Osteocyte (in vitro differentiated cells): ENCODE measurements at places on chromosomes 5 and 9. TPM values are rescaled to one million over a fixed set of nuclear protein-coding genes. Genes with fewer than 3 reads are reported as not detected.

- no peak for DNase-seq
- H3K27ac ChIP-seq, result no peak overlapping the region
- no peaks in the 10 kb centered on the region for H3K4me1 ChIP-seq
- no peak overlapping the region for H3K4me3 ChIP-seq
- H3K36me3 ChIP-seq, result peaks cover 20% of the 10 kb centered on the region
- H3K27me3 ChIP-seq, result no peaks in the 10 kb centered on the region
These were observed 7.1 kb downstream of the FBXW5 start for GRCh38 chr9:136937186-136938001.

The PCDHB11 gene
- 1.9 and 2.4 TPM in 2 replicates for total RNA-seq

- DNase-seq, result no peak
- H3K27ac ChIP-seq, result no peak overlapping the region
- no peaks in the 10 kb centered on the region for H3K4me1 ChIP-seq
- peaks cover 10% of the 10 kb centered on the region for H3K36me3 ChIP-seq
- H3K27me3 ChIP-seq, result no peaks in the 10 kb centered on the region
These were observed 36.5 kb upstream of the NUTM2G start for GRCh38 chr9:96892131-96892530.

DNA sequence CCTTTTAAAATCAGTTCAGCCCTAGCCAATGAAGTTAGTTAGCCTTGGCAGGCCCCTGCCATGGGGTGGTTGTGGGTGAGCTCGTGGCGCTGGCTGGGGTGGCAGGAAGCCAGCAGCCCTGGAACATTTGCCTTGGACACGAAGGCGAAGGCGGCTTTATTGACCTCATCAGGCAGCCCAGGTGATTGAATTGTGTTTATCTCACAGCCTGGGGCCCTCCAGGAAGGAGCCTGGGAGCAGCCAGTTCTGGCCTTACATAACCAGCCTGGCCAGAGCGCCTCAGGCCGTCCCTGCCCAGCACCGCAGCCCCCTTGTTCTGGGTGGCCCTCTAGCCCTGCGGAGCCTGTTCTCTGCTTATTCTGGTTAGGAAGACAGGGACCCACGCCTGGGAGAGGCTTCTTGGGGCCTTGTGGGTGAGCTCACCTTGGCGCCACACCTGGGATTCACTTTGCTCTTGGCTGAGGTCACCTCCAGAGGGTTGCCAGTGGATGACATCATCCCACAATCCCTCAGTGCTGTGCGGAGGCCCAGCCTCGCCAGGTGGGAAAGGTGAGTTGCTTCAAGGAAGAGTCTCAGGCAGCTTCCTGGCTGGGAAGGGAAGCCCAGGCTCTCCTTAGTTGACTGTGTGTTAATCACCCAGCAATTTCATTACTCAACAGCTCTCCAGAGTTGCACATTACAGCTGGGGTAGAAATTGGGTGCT is 54.4 kb upstream of the RPL26L1 start:
- no peaks in the 10 kb centered on the region for H3K27me3 ChIP-seq
- no peak overlapping the region for H3K4me3 ChIP-seq
- no peak for DNase-seq
- peaks cover 78% of the 10 kb centered on the region for H3K4me1 ChIP-seq
- H3K27ac ChIP-seq, result peak overlapping the region; percentile 98

DNA sequence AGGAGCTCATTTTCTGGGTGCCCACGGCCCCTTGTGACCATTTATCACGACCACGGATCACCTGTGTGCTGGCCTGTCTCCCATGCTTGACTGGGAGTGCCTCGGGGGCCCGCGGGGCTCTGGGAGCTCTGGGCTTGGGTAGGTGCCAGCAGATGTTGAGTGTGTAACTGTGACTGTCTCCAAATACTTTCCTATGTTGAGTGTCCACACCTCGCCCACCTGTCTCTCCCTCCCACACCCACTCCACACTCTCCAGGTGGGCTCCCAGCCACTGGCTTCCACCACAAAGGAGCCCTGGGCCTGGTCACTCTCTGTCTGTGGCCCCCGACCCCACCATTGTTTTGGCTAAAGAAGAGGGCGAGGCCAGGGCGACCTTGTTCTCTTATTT is 196.4 kb downstream of the CDK5RAP2 start:
- no peak overlapping the region for H3K4me3 ChIP-seq
- no peak for DNase-seq
- peaks cover 3% of the 10 kb centered on the region for H3K36me3 ChIP-seq

GRCh38 chr5:42989190-42989589 is 50.9 kb downstream of the ANXA2R start:
- DNase-seq, result no peak
- H3K27me3 ChIP-seq, result no peaks in the 10 kb centered on the region
- H3K4me3 ChIP-seq, result no peak overlapping the region
- H3K36me3 ChIP-seq, result peaks cover 3% of the 10 kb centered on the region
- peaks cover 50% of the 10 kb centered on the region for H3K4me1 ChIP-seq

The TMEM252 gene
- not detected in 2 replicates for total RNA-seq

GRCh38 chr5:109645707-109646192 is 44.0 kb upstream of the MAN2A1 start:
- H3K27me3 ChIP-seq, result no peaks in the 10 kb centered on the region
- no peaks in the 10 kb centered on the region for H3K36me3 ChIP-seq
- peak overlapping the region; percentile 12 for H3K27ac ChIP-seq
- peaks cover 22% of the 10 kb centered on the region for H3K4me1 ChIP-seq
- no peak overlapping the region for H3K4me3 ChIP-seq
- no peak for DNase-seq

The CCNH gene
- total RNA-seq, result 31.1 and 32.6 TPM in 2 replicates

DNA sequence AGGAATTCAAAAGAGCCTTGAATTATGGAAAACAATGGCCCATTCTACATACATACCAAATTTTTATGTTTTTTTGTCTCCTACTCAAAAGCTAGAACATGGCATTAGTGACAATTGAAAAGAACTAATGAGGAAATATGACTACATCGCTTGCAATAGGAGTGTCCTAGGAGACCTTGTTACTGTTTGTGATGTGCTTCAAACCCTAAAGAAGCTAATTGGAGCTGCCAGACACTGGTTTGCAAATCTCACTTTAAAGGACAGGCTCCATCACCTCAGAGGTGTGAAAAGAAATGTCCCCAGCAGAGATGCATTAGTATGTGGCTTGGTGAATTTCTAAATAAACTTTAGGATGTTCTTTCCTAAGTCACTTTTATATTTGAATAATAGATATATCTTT is 354.2 kb upstream of the EFNA5 start:
- no peaks in the 10 kb centered on the region for H3K36me3 ChIP-seq
- H3K27me3 ChIP-seq, result no peaks in the 10 kb centered on the region
- no peak for DNase-seq

GRCh38 chr5:112388074-112388473 is 31.0 kb downstream of the EPB41L4A start:
- no peak for DNase-seq
- no peaks in the 10 kb centered on the region for H3K27me3 ChIP-seq
- no peaks in the 10 kb centered on the region for H3K4me1 ChIP-seq
- no peaks in the 10 kb centered on the region for H3K36me3 ChIP-seq
- H3K4me3 ChIP-seq, result no peak overlapping the region

The IRX1 gene
- 11.8 and 12.0 TPM in 2 replicates for total RNA-seq

DNA sequence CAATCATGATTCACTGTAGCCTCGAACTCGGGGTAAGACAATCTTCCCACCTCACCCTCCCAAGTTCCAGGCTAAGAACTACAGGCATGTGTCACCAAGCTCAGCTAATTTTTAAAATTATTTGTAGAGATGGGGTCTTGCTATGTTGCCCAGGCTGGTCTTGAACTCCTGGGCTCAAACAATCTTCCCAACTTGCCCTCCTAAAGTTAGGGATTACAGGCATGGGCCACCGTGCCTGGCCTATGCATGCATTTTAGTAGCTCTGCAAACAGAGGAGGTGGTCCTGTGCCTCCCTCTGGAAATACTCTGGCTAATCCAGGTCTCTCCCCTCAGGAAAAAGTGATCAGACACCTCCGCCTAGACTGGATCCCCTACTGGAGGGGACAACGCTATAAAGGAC is 21.5 kb upstream of the TRIM14 start:
- H3K4me1 ChIP-seq, result no peaks in the 10 kb centered on the region
- no peak overlapping the region for H3K27ac ChIP-seq
- no peak for DNase-seq
- H3K27me3 ChIP-seq, result no peaks in the 10 kb centered on the region
- no peaks in the 10 kb centered on the region for H3K36me3 ChIP-seq

- no peak overlapping the region for H3K27ac ChIP-seq
- no peaks in the 10 kb centered on the region for H3K4me1 ChIP-seq
- H3K4me3 ChIP-seq, result no peak overlapping the region
- no peaks in the 10 kb centered on the region for H3K36me3 ChIP-seq
These were observed 605.1 kb downstream of the ELAVL2 start for GRCh38 chr9:23220957-23221356.

DNA sequence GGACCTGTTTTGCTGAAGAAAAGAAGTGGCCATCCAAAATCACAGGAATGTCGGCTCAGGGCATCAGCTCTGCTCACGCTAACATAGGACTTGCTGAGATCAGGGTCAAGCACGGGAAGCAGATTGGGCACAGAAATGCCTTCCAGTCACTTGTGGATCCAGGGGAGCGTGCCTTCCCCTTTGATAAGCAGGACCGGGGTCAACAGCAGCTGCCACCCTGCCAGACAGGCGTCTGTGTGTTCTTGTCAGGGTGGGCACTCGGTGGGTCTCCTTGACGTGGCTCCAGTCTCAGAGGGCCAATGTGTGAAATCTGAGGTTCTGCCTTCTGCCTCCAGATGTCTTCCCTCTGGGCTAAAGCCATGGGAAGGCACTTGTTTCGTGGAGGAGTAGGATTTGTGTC is 313.7 kb upstream of the IRX4 start:
- H3K4me1 ChIP-seq, result no peaks in the 10 kb centered on the region
- peak; percentile 63 for DNase-seq
- no peak overlapping the region for H3K4me3 ChIP-seq
- no peak overlapping the region for H3K27ac ChIP-seq

- no peak overlapping the region for H3K27ac ChIP-seq
- no peaks in the 10 kb centered on the region for H3K4me1 ChIP-seq
- H3K4me3 ChIP-seq, result no peak overlapping the region
- H3K36me3 ChIP-seq, result no peaks in the 10 kb centered on the region
- no peaks in the 10 kb centered on the region for H3K27me3 ChIP-seq
- DNase-seq, result no peak
These were observed 95.4 kb downstream of the OTULIN start for GRCh38 chr5:14759744-14760547.

The SLC27A4 gene
- total RNA-seq, result 39.4 and 41.7 TPM in 2 replicates

DNA sequence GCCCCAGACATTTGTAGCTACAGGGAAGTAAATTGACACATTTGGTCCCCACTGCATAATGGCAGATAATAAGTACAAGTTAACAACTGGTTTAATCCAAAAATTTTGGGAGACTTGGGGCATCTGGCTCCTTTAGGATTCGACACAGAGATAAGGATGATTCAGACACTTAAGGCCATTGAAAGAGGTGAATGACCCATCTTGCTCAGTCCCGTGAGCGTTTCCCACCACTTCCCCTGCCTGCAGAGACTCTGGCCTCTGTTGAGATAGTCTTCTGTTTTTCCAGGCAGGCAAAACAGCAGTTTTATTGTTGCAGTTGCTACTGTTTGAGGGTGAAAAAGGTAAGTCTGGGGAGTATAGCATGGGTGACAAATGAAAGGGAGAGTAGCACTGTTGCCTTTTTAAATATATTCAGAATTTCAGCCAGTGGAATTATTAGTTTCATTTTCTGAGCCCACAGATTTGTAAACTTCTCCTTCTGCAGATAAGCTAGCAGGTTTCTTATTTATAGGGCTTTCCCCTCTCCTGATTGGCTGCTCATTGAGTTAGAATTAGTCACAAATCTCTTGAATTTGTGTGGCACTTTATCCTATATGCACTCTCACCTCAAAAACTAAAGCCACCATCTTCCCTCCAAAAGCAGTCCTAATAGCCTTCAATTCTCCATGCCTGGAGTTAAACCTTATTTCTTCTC is 19.3 kb downstream of the ACO1 start:
- H3K27me3 ChIP-seq, result no peaks in the 10 kb centered on the region
- no peak overlapping the region for H3K4me3 ChIP-seq
- peaks cover 39% of the 10 kb centered on the region for H3K36me3 ChIP-seq
- no peak overlapping the region for H3K27ac ChIP-seq
- peaks cover 6% of the 10 kb centered on the region for H3K4me1 ChIP-seq
- no peak for DNase-seq

- H3K36me3 ChIP-seq, result no peaks in the 10 kb centered on the region
- peak overlapping the region; percentile 33 for H3K27ac ChIP-seq
- peaks cover 18% of the 10 kb centered on the region for H3K4me1 ChIP-seq
These were observed 31.9 kb upstream of the SPARC start for GRCh38 chr5:151718646-151719045.

The ANKRA2 gene
- 19.7 and 25.3 TPM in 2 replicates for total RNA-seq

The NUTM2G gene
- 0.13 TPM in 1 of 2 replicates, not detected in the other for total RNA-seq

- H3K27ac ChIP-seq, result no peak overlapping the region
- H3K4me3 ChIP-seq, result no peak overlapping the region
- peak; percentile 91 for DNase-seq
These were observed 10.2 kb downstream of the HAND1 start for GRCh38 chr5:154467655-154468354.

GRCh38 chr5:78288246-78288645 is 6.3 kb downstream of the AP3B1 start:
- no peak for DNase-seq
- H3K27me3 ChIP-seq, result no peaks in the 10 kb centered on the region
- H3K27ac ChIP-seq, result peak overlapping the region; percentile 68
- peaks cover 6% of the 10 kb centered on the region for H3K36me3 ChIP-seq
- peaks cover 44% of the 10 kb centered on the region for H3K4me1 ChIP-seq

GRCh38 chr9:3977614-3978112 is 322.2 kb downstream of the GLIS3 start:
- no peaks in the 10 kb centered on the region for H3K36me3 ChIP-seq
- DNase-seq, result no peak
- no peak overlapping the region for H3K4me3 ChIP-seq
- no peak overlapping the region for H3K27ac ChIP-seq
- H3K4me1 ChIP-seq, result peaks cover 13% of the 10 kb centered on the region

DNA sequence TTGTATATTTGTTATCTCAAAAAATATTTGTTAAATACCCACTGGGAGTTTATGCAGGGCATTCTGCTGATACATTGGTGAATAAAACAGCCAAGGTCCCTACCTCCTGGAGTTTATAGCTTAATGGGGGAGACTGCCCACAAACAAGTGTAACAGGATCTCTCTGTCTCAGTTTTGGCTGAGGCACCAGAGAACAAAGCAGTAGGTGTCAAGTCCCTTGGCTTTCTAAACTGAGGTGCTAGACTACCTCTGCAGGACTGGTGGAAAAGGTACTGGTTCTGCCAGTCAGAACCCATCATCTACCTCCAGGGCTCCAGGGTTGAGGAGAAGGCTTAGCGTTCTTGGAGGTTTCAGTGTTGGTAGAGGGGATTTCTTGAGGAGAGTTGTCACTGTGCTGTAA is 188.4 kb upstream of the ELL2 start:
- peak overlapping the region; percentile 86 for H3K27ac ChIP-seq
- peaks cover 52% of the 10 kb centered on the region for H3K4me1 ChIP-seq
- no peaks in the 10 kb centered on the region for H3K27me3 ChIP-seq
- peaks cover 2% of the 10 kb centered on the region for H3K36me3 ChIP-seq
- no peak for DNase-seq

DNA sequence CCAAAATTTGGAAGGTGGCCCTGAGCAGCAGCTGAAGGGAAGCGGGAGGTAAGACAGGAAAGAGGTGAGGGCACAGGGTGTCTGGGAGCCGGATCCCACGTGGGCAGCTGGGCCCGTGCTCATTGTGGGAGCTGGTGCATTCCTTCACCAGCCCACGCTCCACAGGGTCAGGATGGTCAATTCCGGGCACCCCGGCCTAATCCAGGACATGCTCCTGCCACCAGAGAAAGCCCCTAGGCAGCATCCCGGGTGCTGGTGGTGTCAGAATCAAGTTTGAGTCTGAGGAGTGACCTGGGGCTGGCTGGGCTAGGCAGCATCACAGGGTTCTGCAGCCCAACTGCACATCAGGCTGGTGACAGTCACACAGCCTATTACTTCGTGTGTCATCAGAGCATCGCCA is 7.1 kb upstream of the PDCD6 start:
- H3K4me1 ChIP-seq, result peaks cover 53% of the 10 kb centered on the region
- peaks cover 10% of the 10 kb centered on the region for H3K36me3 ChIP-seq
- peak overlapping the region; percentile 56 for H3K4me3 ChIP-seq
- peak overlapping the region; percentile 97 for H3K27ac ChIP-seq
- no peak for DNase-seq
